ENCODE measurements at places on chromosomes 1 and 21.

- no peak for DNase-seq
Observed at GRCh38 chr21:24298040-24298439, 1309.2 kb downstream of the MRPL39 start.

GRCh38 chr21:41365377-41366107 is 3.7 kb downstream of the MX2 start:
- DNase-seq, result no peak

- DNase-seq, result no peak
Observed at GRCh38 chr1:45864167-45865106, 61.0 kb downstream of the MAST2 start.

- DNase-seq, result no peak
Observed at GRCh38 chr1:62688687-62689085, 500 bp upstream of the DOCK7 start.

DNA sequence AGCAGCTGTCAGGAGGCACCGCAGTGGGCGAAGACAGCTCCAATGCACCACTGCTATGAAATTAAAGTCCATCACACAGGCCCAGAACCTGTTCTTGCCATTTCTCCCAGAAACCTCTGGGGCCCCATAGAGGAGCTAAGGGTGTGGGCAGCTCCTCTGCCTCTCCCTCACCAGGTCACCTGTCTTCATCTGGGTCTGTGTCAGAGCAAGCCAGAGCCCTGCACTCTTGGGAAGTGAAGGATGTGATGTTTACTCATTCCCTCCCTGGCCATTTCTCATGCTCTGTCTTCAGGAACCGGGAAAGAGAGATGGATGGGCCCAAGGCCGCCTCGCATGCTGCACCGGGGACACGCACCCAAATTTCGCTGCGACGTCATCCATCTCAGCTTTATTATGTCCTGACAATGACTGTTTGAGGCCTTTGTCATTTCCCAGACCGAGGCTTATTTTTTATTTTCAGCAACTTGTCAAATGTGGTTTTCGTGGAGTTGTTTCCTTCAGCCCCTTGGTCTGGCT is 216.1 kb downstream of the NPHP4 start:
- DNase-seq, result no peak

DNA sequence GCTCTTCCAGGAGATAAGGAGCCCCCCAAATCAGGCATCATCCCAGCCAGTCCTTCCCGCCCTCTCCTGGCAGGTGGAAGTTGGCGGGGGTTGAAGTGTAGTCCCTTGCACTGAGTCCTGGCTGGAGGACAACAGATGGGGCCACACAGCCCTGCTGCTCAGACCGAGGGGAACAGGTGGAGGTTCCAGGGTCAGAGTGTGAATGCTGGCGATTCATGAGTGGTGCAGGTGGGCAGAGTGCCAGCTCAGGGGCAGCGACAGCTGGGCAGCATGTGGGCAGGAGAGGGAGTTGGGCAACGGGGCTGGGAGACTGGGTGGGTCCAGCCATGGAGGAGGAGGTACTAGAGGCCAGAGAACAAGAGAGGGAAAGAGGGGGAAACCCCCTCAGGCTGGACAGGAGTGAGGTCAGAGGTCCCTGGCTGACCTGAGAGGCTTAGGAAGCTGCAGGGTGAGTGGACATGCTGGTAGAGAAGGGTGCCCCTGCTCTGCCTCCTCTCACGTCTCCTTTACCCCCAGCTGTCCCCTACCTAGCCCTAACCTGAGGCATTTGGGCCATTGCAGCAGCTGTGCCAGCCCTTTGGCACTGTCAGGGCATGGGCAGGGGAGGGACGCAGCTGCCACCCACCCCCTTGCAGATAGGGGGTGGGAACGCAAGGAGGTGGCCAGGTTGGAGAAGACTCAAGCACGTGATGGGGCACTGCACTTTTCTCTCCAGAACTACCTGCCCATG is 11.3 kb upstream of the ADORA1 start:
- no peak for DNase-seq

GRCh38 chr1:116537040-116537831 is 33.6 kb downstream of the CD58 start:
- DNase-seq, result no peak

DNA sequence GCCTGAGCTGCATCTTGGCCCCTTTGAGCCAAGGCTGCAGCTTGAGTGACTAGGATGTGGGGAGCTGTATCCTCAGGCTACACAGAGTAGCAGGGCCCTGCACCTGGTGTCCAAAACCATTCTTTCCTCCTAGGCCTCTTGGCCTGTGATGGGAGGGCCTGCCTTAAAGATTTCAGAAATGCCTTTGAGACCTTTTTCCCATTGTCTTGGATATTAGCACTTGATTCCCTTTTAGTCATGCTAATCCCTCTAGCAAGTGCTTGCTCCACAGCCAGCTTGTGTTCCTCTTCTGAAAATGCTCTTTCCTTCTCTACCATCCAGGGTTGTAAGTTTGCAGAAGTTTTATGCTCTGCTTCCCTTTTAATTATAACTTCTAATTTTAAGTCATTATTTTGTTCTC is 21.7 kb upstream of the KIRREL1 start:
- no peak for DNase-seq

DNA sequence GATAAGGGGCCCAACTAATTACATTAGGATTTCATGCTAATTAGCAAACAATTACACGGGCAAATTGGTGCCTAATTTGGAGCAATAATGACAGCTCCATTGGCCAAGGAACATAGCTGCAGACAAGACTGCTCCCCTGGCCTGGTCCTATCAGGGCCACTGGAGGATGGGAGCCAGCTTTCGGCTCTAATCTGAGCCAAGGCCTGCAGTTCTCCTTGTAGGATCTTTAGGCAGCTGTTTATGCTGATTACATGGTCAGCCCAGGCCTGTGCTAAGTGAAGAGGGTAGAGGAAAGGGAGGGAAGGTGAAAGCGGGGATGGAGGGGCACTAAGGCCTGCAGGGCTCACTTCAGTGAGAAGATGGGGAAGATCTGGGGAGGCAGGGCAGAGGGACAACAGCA is 12.4 kb upstream of the ADGRB2 start:
- no peak for DNase-seq

- DNase-seq, result no peak
Observed at GRCh38 chr1:6065093-6065858, 19.6 kb downstream of the KCNAB2 start.

GRCh38 chr1:230176871-230177411 is 109.9 kb downstream of the GALNT2 start:
- DNase-seq, result no peak

DNA sequence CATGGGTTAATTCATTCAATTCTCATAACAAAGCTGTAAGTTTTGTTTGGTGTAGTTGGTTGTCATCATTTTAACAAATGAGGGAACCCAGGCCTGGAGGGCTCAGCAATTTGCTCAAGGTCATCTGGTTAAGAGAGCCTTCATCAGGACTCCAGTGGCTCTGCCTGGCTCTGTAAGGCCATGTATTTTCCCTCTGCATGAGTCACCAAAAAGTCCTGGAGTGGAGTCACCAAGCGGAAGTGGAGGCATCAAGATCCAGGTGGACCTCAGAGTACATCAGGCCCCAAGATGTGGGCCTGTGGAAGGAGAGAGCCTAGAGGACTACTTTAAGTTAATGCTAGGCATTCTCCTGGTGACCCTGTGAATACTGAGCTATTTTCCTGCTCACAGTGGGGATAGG is 30.0 kb upstream of the RBM15 start:
- no peak for DNase-seq

DNA sequence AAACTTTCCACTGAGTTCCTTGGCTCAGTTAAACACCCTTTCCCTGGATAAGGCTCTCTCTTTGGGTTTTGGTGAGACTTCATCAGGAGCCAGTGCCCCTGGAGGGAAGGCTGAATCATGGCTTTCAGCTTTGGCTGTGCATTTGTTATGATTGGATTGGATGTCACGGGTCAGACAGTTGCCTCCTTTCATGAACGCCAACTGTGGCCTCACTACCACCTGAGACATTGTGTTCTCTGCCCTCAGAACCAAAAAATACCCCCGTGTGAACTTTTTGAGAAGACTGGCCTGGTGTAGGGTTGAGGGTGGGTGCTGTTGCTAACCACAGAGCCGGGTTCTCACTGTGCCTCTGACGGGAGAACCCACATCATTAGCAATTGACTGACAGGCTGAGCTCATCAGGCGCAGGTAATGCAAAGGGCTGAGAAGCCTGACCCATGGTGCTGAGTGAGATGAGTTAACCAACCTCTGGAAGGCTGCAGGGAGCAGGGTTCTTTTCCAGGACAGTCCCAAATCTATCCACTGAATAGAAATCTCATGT is 65.6 kb downstream of the HHAT start:
- DNase-seq, result no peak

DNA sequence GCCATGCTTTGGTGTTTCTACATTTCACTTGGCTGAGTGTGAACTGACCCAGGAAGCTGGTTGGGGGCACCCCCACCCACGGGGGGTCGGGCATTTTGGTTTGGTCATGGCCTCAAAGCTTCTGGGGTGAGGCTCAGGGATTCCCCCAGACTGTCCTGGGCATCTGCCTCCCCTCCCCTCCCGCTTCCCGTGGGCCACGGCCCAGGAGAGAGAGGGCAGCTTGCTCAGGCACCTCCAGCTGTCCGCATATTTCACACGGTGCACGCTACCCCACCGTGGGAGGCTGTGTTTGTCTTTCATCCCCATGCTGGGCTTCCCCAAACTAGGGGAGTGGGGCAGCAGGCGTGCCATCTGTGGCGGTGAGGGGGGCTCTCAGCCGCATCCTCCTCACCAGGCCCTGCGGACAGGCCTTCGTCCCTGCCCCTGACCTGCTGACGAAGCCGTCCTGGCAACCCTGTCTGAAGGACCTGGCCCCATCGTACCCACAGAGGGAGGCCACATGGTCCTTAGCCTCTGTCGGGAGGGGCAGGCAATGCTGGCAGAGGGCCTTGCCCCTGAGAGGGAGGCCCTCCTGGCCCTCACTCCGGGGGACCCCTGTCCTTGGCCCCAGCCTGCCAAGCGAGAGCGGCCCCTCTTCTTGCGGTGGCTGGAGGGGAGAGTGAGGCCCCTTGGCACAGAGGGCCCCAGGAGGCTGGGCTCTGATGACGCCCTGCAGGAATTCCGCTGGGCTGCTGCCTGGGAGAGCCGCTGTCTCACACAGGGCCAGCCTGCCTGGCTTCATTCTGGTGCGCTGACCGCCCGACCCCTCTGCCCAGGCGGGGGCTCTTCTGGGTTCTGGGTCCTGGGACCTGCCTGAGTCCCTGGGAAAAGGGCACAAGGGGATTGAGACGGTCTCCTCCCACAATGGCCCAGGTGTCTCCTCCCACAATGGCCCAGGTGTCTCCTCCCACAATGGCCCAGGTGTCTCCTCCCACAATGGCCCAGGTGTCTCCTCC is 22.1 kb downstream of the TP73 start:
- DNase-seq, result no peak

DNA sequence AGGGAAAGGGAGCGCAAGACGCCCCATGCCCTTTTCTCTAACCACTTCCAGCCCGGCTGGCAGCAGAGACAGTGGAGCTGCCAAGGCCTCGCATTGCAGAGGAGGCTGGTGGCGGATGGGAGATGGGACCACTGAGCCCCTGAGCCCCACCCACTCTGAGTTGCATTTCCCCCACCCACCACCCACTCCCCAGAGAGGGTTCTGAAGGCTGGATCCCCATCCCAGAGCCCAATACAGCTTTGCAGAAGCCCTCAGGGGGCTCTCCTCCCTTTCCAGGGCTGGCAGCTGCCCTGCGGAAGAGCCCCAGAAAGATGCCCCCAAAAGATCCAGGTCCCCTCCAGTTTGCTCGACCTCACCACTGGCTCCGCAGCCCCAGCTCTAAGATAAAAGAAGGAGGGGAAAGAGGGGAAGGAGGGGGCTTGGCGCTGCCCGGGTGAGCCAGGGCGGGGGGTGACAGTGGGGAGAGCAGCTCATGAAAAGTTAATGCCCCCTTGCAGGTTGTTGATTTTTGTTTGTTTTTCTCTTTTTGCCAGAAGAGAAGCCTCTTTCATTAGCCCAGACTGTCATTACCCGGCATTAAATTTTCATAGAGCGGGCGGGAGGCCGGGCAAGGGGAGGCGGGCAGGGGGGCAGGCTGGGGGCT is 38.4 kb upstream of the CASZ1 start:
- peak; percentile 60 for DNase-seq

- no peak for DNase-seq
Observed at GRCh38 chr1:89460325-89460724, 64.3 kb upstream of the LRRC8B start.

DNA sequence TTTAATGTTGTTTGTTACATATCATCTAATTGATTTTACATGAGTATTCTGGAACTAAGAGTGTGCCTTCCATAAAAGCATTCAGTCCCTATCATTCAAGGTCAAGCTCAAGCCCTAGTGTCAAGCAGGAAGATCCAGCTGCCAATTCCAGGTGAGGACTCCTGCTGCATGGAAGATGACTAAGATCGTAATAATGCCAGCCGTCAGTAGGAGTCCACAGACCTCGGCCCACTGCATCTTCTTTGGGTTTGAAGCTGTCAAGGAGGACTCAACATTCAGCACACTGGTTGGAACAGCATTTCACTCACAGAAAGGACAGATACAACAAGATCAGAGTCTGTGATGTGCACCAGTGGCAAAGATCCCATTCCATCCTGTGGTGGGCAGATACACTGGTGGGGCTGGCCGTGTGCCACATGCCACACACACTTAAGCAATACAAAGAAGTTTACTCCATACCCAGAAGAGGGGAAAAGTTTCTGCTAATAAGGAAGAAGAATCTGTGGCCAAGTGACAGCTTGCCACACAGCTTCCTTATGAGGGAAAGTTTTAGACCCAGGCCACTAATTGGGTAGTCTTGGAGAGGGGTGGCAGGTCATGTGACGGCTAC is 160.4 kb downstream of the PIK3R3 start:
- DNase-seq, result no peak

GRCh38 chr1:29890201-29890959 is 654.1 kb downstream of the PTPRU start:
- DNase-seq, result no peak

- no peak for DNase-seq
Observed at GRCh38 chr1:46948629-46949416, 7.5 kb upstream of the CYP4A11 start.

DNA sequence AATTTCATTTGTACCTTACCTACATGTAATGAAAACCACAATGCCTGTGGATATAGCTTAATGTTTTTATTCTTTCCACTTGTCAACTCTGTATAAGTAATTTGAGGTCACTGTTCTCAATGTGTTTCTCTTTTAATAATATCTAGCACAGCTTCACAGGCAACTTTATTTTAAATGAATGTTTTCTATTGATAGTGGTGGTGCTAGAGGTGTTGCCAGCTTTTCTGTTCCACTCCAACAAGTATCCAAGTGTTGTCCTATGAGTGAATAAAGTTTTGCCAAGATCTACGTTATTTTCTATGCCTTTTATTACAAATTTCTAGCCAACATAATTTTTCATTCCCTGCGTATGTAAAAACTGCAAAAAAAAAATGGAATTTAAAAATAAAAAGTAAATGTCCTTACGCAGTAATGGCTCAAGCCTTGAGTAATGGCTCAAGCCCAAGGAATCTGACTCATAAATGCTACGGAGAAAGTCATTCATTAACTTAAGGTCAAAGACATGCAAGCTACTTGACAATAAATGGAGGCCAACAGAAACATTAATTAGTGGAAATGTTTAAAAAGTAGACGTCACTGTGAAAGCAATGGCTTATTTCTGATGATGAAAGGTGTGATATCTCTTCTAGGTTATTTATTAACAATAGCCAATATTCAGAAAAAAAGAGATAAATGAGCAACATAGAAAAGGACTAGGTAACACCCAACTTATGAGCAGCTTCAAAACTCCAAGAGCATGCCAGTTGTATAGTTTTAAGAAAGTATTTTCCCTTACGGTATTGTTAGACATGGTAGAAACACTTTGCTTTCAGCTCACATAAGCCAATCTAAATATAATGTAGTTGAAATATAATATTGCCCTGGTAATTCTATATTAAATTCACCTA is 71.4 kb downstream of the SLC44A5 start:
- DNase-seq, result no peak

Data from NCI-H1105 (cell line).